Activated CD4-positive, alpha-beta T cell treated with anti-CD3 and anti-CD28 coated beads for 36 hours (primary cell): ENCODE measurements at places on chromosomes 3 and 15. TPM values are rescaled to one million over a fixed set of nuclear protein-coding genes. Genes with fewer than 3 reads are reported as not detected.

The NR1I2 gene
- total RNA-seq = 0.27 TPM

GRCh38 chr3:102866845-102867244 is 432.0 kb downstream of the ZPLD1 start:
- no peaks in the 10 kb centered on the region for H3K36me3 ChIP-seq
- H3K27ac ChIP-seq = no peak overlapping the region
- H3K4me3 ChIP-seq = no peak overlapping the region
- H3K27me3 ChIP-seq = no peaks in the 10 kb centered on the region
- no peaks in the 10 kb centered on the region for H3K4me1 ChIP-seq

- no peak overlapping the region for H3K4me3 ChIP-seq
- no peaks in the 10 kb centered on the region for H3K36me3 ChIP-seq
These were observed 423.2 kb downstream of the EPHB1 start for GRCh38 chr3:135218304-135218703.

DNA sequence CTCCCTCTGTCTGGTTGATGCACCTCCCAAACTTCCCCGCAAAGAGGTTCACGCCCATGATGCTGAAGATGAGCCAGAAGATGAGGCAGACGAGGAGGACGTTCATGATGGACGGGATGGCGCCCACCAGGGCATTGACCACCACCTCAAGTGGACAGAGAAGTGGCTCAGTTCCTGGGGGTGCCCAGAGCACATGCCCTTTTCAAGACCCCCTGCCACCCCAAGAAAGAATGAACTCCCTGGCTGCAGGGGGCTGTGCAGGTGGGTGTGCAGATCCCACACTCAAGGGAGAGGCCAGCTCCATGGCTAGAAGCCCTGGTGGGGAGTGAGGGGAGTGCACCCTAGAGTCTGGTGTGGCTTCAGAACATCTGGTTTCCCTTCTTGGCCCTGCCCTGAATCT is 64.1 kb downstream of the EXOG start:
- no peak for DNase-seq
- H3K4me3 ChIP-seq = no peak overlapping the region
- no peak overlapping the region for H3K27ac ChIP-seq
- H3K4me1 ChIP-seq = no peaks in the 10 kb centered on the region
- no peaks in the 10 kb centered on the region for H3K36me3 ChIP-seq

The RBM5 gene
- total RNA-seq = 118 TPM

The SEMA6D gene
- total RNA-seq = not detected

GRCh38 chr15:47439146-47440111 is 277.9 kb upstream of the SEMA6D start:
- H3K36me3 ChIP-seq = no peaks in the 10 kb centered on the region
- no peak overlapping the region for H3K27ac ChIP-seq

DNA sequence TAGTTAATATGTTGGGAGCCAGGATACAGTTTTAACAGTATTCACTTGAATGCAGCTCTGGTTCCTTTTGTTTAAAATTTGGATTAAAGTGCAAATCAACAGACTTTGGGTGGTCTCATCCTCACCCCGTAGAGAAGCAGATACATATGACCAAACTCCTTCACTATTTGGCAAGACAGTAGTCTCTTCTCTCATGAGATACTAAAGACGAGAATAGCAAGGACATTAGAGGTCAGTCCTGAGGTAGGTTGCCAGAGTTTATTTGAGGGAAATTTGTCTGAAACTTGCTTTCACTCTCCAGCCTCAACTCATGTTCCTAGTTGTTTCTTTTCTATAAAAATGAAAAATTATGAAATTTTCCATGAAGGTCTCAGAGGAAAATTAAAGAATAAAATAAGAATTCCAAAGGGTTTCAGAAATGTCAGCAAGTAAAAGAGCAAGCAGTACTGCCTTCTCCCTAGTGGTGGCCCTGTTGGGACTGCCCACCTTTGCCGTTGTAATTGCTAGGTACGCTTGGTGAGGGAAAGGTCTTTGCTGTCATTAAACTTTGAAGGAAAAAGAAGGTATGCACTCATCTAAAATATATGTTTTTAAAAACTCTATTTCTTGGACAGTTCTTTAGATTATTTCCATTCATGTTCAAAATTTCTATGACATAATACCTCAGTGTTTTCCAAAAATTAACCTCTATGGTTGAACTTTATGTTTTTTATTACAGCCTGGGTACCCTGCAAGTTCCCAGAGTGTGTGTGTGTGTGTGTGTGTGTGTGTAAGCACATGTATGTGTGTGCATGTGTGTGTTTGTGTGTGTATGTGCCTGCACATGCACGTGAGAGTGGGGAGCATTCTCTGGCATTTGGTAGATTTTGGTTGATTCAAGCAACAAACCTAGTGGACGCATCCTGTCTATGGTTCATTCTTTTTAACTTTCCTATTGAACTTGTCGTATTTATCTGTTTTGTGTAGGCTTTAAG is 111.4 kb downstream of the CMSS1 start:
- H3K27me3 ChIP-seq = no peaks in the 10 kb centered on the region
- H3K4me3 ChIP-seq = no peak overlapping the region
- DNase-seq = no peak
- peaks cover 13% of the 10 kb centered on the region for H3K36me3 ChIP-seq
- H3K4me1 ChIP-seq = no peaks in the 10 kb centered on the region

The TGM4 gene
- not detected for total RNA-seq

DNA sequence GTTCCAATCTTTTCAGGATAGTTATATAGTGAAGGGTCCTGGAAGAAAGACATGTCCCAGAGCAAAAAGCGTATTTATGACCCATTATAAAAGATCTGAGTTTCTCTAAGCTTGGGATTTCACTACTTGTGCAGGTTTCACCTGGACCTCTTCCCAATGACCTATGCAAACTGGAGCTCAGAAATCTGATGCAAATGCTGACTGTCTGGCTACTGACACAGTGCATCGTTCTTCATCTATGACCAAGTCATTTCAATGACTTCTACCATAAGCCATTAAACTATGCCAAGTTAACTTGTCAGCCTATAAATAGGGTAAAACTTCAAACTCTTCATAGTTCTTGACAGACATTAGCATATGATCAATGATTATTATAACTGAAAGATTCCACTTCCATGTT is 11.1 kb downstream of the STAG1 start:
- no peaks in the 10 kb centered on the region for H3K27me3 ChIP-seq
- DNase-seq = no peak
- no peak overlapping the region for H3K27ac ChIP-seq
